ENCODE measurements at places on chromosomes 3 and 15.

DNA sequence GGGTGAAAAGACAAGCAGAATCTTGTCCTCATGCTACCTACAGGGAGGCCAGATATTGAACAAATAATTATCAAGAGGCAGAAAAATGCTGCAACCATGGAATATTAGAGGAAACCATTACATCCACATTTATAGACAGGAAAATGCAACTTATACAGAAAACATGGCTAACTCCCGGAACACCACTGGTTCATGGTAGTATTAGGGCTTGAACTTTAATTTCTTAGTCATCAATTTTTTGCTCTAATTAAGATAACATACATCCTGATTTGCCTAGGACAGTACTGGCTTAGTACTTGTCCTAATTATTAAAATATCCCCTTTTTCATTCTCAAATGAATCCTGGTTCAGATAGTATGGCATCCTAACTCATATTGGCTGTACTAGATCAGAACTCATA is 76.3 kb upstream of the TGFBR2 start:
- no peak for DNase-seq

DNA sequence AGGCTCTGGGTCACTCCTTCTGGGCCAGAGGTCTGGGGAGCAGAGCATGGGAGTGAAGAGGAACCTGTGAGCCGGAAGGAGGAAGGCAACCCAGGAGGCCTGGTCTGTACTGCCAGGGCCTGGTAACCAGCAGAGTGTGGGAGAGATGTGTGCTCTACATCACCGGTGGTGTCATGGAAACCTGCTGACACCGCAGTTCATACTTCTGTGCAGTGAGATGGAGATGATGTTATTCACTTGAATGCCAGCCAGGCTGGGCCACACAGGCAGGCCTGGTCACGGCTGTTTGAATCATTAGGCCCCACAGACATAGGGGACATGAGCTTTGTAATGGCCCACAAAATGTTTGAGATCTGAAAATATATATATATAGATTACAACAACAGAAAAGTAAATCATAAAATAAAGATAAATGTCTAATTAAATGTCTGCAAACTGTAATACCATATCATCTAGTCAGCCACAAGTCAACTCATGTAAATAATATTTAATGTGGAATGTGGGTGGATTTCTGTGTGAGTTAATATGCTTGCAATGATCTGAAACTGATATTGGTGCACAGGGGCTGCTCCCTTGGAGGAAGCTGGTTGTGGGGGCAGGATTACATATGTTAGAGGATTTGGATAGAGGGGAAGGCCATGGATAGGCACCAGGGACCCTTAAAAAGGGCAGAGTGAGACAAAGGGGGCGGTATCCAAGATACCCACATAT is 108.5 kb upstream of the PFN2 start:
- DNase-seq = peak; percentile 92

DNA sequence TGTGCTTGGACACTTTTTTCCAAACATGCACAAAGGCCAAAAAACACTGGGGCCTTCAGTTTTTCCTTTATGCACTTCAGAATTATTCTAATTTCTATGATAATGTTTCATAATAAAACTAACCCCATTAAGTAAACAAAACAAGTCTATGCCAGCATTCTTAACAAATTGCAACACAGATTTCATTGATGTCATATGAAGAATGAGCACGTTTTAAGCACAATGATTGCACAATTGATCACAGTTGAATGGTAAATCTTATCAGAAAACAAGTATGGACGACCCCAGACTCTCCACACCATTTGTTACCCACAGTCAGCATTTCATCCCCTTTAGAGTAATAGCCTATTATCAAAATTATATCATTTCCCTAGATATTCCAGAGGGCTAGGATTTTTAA is 46.7 kb upstream of the PROK2 start:
- no peak for DNase-seq

DNA sequence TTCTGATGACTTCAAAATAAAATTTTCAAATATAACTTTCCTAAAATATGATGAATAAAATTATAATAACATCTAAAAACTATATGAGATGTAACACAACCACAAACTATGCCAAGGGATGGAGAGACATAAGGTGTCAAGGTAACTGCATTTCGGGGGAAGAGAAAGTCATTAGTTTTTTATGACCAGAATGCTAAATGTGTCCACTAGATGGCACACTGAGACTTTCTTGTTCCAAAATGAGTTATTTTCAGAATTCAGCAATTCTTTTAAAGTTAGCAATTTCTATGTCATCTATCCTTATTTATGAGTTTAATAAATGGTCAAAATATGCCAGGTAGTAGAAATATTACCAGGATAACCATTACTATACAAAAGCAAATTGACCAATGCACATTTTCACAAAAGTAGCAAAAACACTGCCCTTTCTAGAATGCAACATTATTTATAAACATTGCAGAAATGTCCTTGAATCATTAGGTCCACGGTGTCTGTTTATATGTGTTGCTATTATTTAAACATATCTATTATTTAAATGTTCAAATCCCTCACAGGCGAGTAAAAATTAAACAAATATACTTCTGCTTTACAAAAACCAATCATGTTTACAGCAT is 374.2 kb downstream of the PLCL2 start:
- peak; percentile 40 for DNase-seq

GRCh38 chr15:73004462-73004861 is 47.8 kb upstream of the NEO1 start:
- no peak for DNase-seq

- no peak for DNase-seq
These were observed 19.5 kb downstream of the TRAK1 start for GRCh38 chr3:42110631-42111030.

- DNase-seq = no peak
These were observed 27.5 kb downstream of the ILDR1 start for GRCh38 chr3:121994551-121994950.

Data from AG20443 (cell line).